ENCODE measurements at places on chromosomes 16 and 17.

GRCh38 chr17:57794841-57795240 lies 49.7 kb upstream of the CCDC182 start:
- no peak for DNase-seq

- peak; percentile 39 for DNase-seq
These were observed 29.4 kb downstream of the HMOX2 start for GRCh38 chr16:4505356-4506147.

DNA sequence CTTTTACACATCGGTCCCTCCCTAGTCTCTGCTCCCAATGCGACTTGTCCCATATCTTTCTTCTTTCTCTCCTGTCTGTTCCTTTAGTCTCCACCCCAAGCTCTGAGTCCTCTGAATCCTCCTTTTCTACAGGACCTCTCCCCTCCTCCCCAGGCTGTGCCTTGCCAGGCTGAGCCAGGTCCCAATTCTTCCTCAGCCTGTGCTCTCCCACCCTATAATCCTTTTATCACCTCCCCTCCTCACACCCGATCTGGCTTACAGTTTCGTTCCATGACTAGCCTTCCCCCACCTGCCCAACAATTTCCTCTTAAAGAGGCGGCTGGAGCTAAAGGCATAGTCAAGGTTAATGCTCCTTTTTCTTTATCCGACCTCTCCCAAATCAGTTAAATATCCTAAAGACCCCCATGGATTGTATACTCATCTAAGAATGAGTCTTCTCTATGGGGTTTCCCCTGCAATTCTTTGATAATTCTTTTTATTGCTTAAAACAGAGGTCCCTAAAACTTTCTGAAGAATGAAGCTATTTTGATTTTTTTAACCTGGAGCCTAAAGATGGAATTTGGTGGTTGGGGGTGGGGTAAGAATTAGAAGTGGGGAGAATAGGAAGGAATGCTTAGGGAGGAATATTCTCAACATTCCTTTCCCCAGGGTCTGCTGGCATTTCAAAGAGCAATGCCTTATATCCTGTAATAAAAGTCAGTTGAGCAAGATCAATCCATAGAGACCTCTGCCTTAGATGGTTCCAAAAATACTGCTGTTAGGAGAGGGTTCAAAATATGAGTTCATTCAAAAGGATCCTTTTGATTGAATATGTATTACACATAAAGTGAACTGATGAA lies 102.8 kb downstream of the MYO1D start:
- DNase-seq = no peak

DNA sequence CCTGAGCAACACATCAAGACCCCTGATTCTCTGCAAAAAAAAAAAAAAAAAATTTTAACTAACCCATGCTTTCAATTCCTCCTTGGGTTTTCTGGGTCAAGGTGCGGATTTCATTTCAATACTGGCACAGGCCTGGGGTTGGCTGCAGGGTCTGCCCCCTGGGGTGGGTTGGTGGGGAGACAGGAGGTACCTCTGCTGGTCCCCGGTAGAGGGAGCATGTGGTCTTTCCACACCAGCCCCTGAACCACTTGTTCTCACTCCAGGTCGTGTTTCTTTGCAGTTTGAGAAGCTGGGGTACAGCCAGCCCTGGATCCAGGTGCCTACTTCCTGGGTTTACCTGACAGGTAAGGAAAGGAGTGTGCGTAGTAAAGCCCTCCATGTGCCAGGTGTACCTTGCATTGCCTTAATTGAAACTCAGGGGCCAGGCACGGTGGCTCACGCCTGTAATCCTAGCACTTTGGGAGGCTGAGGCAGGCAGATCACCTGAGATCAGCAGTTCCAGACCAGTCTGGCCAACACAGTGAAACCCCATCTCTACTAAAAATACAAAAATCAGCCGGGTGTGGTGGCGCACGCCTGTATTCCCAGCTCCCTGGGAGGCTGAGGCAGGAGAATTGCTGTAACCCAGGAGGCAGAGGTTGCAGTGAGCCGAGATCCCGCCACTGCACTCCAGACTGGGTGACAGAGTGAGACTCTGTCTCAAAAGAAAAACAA lies 21.8 kb downstream of the SDR42E2 start:
- DNase-seq = no peak

DNA sequence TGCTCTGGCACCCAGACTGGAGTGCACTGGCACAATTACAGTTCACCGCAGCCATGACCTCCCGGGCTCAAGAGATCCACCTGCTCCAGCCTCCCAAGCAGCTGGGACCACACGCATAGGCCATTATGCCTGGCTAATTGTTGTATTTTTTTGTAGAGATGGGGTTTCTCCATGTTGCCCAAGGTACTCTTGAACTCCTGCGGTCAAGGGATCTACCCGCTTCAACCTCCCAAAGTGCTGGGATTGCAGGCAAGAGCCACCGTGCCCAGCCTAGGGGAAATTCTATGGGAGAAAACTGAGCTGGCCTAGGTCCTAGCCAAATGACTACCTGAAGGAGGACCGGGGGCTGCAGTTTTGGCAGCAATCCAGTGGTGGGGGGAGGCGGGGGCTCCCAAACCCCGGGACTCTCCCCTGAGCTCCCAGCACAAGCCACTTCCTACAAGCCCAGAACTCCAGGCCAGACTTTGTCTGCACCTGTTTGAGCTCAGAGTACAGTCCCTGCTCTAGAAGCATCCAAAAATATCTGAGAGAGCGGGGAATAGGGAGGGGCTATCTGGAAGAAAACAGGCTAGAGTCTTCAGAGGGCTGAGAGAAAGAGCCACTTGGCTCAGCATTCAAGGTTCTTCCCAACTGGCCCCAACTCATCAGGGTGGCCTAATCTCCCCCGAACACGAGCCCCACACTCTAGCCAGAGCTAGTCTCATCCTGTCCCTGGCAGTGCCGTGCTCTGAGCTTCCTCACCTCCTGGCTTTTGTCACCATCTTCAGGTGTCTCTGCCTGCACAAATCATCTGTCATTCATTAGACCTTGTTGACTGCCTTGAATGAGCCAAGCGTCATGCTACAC lies 9.1 kb downstream of the SRL start:
- no peak for DNase-seq

All from heart left ventricle (tissue), 16 donors.